ENCODE measurements at places on chromosomes 3 and 15.

- DNase-seq, result no peak
Observed at GRCh38 chr3:9536212-9536611, 17.4 kb downstream of the LHFPL4 start.

DNA sequence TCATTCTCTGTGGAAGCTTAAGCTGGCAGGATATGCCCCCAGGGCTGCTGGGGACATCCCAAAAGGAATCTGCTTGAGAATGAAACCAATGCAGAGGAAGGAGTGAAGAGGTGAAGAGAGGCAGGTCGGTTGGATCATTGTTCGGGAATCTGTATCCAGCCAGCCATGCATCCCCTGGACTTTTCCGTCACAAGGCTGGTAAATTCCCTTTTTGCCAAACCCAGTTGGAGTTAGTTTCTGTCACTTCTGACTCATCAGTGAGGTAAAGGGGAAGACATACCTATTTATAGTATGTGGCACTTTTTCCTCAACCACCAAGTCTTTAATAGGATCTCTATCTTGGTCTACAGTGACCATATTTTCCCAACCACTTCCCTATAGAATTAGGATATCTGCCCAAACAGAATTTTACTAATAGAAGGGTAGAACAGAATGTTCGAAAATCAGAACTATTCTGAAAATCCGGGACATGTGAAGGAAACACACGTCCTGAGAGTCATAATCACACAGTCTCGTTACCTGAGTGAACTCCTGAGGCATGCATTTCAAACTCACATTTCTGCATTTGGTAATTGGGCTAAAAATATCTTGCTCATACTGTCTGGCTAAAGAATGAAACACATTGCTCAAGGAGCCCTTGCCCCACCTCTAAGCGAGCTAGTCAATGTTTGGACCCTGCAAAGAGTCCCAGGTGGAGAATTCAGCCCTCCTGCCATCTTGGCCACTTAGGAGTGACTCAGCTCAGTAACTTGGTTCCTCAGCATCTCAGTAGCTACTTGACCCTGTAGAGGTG lies 289.7 kb upstream of the ADAMTS9 start:
- DNase-seq, result no peak

- DNase-seq, result no peak
Observed at GRCh38 chr3:108838436-108838835, 15.8 kb downstream of the TRAT1 start.

DNA sequence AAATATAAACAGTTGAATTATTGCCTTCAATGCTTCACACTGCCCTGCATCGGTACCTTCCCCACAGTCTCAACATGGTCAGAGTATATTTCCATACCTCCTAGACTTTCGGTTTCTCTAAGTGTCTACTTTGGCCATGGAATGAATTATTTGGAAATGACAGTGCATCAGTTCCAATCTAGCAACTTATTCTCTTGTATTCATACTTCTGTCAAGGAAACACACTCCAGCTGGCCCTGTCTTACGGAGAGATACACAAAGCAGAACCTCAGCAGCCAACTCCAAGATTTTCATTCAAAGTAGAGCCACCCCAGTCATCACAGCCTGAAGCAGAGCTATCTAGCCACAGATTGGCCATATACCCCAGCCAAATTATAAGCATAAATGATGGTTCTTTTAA lies 518.4 kb upstream of the UBE2E2 start:
- DNase-seq, result no peak

DNA sequence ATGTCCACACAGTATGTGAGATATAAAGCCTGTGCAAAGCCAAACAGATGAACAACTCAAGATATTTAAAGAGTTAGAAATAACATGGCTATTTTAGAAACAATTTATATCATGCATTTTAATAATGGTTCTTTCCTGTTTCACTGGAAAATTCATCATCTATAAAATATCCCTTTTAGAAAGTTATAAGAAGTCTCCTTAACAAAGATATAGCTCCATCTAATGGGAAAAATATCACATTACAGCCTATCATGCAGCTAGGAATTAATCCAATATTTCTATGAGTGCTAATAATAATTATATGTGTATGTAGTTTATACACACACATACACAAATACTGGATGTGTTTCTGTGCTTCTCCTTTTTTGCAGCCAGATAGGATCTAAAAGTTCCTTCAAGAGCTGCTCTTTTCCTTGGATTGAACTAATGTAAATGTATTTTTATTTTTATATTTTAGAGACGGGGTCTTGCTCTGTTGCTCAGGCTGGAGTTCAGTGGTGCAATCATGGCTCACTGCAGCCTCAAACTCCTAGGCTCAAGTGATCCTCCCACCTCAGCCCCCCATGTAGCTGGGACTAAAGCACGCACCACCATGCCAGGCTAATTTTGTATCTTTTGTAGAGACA lies 21.6 kb downstream of the RPL22L1 start:
- DNase-seq, result no peak

- DNase-seq, result no peak
Observed at GRCh38 chr3:172519740-172520139, 3.5 kb downstream of the TNFSF10 start.

DNA sequence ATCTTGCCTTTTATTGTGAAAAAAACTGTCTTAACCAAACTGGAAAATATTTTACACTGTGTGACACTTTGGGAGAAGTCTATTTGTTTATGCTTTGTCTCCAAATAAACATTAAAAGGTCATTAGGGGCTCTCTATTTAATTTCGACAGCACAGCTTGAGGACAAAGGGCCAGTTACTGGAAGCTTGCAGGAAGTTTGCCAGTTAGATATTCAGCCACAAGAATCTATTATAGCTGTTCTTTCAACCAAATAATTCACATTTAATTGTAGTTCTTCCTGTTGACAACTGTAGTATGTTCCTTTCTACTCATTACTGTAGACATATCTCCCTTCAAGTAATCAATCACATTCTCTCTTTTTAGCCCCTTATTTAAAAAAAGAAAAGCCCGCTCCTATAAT lies 6.1 kb downstream of the CP start:
- no peak for DNase-seq

DNA sequence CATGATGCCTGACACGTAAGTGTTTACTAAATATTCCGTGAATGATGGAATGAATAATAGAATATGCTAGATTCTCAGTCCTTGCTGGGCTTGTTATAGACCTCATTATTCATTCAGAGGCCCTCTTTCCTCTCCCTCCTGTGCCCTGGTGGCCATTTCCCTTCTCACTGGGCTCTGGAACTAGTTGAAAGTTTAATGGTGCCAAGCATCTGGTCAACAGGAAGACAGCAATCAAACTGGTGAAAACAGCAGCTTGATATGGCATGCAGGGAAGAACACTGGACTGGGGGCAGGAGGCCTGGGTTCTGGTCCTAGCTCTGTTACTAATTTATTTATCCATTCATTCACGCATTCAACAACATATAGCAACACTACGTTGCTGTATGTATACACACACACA lies 3.7 kb upstream of the APOD start:
- no peak for DNase-seq

GRCh38 chr3:126525091-126525852 lies 1.3 kb downstream of the CHST13 start:
- DNase-seq, result no peak

DNA sequence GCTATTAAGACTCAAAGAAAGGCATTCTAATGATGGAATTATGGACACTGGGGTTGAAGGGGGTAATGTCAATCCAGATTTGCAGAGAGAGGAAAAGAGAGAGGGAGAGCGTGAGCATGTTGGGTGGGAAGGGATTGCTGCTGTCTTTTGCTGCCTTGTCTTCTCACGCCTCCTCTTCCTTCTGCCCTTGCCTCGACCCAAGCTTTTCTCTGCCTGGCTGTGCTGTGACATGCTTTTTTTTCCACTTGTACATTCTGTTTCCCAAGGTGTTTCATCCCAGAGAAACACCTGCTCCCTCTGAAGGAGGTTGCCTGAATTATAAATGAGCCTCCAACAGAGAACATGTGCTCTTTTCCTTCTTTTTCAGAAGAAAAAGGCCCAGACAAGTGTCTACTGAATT lies 80.3 kb downstream of the BDH1 start:
- no peak for DNase-seq

DNA sequence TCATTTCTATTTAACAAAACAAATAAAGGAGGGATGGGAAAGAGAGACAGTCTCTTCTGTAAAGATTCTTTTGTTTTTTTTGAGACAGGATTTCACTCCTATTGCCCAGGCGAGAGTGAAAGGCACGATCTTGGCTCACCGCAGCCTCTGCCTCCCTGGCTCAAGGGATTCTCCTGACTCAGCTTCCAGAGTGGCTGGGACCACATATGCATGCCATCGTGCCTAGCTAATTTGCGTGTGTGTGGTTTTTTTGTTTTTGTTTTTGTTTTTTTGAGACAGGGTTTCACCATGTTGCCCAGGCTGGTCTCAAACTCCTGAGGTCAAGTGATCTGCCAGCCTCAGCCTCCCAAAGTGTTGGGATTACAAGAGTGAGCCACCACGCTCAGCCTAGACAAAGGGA lies 23.3 kb downstream of the STAG1 start:
- DNase-seq, result no peak

- DNase-seq, result no peak
Observed at GRCh38 chr3:21645121-21645897, 105.7 kb downstream of the ZNF385D start.

GRCh38 chr3:61460636-61461035 lies 100.7 kb upstream of the PTPRG start:
- no peak for DNase-seq

Data from NCI-H460 (cell line).